T follicular helper cell (primary cell): ENCODE measurements at places on chromosomes 4 and X.

- peak; percentile 36 for DNase-seq
Observed at GRCh38 chr4:153151535-153152455, 52.4 kb upstream of the TRIM2 start.

- DNase-seq = no peak
Observed at GRCh38 chr4:124085561-124086180, 626.9 kb downstream of the ANKRD50 start.

DNA sequence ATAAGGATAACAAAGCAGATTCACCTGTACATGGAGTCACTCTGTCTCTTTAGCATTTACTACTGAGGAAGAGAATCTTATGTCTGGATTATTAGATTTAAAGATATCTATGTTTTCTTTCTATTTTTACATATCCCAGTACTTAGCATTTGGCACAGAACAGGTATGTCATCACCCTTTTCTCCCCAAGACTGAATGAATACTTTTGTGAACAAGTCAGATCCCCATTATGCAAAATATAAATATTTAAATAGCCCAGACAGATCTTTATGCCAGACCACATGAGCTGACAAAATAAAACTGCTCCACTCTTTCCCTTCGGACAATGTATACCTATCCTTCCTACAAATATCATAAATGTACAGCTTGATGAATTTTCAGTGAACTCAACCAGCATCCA lies 94.5 kb downstream of the CASK start:
- no peak for DNase-seq

- no peak for DNase-seq
Observed at GRCh38 chr4:164501074-164501473, 252.9 kb upstream of the SMIM31 start.

GRCh38 chrX:131725001-131725654 lies 181.3 kb downstream of the OR13H1 start:
- no peak for DNase-seq
